SK-MEL-5 (cell line): ENCODE measurements at places on chromosomes 5 and 9.

- DNase-seq, result no peak
Observed at GRCh38 chr9:3028535-3028934, 184.6 kb upstream of the PUM3 start.

DNA sequence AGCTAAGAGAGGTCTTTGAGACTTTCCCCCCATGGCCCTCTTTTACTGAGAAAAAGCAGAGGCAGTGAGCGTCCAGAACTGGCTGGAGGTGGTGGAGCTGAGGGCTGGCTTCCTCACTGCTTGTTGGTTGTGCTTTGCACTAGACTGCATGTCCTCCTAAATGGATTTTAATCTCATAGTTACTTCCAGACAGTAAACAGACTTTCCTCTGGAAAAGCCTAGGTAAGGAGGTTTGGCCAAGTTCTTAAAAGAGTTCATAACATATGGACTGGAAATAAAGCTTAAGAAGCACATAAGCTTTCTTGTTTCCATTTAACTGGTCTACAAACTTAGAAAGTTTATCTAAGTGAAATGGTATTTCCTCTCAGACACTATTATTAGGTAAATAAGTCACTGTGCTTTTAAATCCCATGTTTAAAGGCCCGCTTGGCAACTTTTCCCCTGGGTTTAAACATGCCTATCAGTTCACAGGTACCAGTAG is 2.0 kb downstream of the ASPN start:
- no peak for DNase-seq

GRCh38 chr5:39716532-39717028 is 291.8 kb upstream of the DAB2 start:
- DNase-seq, result peak; percentile 93

DNA sequence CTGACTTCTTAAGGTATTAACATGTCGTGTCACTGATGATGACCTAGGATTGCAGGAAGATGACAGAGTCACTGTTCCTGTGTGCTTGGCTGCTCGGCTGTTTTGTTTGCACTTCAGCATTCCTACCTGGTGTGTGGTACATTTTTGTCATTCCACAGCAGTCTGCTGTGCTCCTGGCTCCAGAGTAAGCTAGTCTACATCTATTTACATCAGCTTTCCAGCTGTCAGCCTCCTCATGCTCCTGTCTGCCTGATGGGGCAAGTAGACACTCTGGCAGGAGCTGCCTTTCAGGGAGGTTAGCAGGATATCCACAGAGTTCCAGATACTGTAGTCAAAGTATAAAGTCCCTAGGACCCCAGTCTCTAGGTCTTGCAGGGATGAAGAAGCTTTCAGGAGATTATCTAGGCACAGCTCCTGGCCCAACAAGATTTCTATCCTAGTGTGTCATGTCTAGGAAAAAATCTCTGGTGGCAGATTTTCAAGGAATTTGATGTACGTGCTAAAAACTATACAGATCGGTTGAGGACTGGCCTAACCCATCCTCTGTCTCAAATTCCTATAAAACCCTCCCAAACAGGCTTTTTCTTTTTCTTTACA is 28.4 kb downstream of the RUSC2 start:
- DNase-seq, result no peak

GRCh38 chr9:89928106-89928505 is 323.3 kb downstream of the GADD45G start:
- no peak for DNase-seq

- DNase-seq, result peak; percentile 9
Observed at GRCh38 chr5:78295035-78295961, 800 bp upstream of the AP3B1 start.

DNA sequence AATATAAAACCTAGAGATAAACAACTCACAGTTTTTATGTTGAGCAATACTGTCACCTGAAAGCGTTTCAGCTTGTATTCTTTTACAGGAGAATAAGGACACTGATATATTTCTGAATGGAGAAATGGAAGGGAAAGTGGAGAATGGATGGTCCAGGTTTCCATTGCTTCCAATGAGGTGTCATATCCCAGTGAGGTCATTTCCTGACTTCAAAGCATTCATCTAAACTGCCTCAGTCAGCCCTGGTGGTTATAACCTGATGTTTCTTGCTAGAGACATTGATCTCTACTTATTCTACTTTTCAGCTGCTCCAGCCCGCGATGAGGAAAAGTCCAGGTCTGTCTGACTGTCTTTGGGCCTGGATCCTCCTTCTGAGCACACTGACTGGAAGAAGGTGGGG is 2.6 kb downstream of the GABRA1 start:
- DNase-seq, result no peak

DNA sequence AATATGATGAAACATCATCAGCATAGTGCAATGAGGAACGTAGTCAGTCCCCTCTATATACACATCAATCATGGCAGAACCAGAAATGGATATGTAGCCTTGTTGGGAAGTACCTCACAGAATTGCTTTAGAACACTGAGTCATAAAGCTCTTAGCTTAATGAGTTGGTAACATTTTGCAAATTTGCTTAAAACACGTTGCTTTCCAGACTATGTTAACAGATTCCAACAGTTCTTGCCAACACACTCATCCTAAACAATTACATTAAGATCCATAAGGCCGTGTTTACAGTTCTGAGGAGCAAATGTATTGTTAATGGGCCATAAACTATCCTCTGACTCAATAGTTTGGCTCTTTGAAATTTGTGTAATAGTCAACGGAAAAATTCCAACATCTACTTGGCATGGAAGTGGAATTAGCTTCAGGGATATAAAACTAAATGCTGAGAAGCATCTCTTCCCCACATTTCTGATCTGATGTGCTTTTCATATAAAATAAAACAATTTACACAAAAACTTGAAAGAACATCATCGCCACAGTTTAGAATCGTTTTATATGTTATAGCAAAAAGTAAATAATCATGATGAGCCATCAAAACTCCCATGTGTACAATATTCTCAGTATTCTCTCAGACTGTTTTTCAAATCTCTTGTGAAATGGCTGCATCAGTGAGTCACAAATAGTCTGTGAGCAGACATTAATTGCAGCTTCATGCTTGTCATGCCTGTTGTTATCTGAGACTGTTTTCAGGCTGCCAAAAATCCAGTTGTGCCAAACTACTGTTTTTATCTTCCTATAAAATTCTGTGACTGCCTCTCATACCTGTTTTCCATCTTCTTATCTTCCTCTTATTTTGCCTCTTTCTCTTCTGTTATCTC is 291.9 kb downstream of the COX7C start:
- DNase-seq, result no peak

DNA sequence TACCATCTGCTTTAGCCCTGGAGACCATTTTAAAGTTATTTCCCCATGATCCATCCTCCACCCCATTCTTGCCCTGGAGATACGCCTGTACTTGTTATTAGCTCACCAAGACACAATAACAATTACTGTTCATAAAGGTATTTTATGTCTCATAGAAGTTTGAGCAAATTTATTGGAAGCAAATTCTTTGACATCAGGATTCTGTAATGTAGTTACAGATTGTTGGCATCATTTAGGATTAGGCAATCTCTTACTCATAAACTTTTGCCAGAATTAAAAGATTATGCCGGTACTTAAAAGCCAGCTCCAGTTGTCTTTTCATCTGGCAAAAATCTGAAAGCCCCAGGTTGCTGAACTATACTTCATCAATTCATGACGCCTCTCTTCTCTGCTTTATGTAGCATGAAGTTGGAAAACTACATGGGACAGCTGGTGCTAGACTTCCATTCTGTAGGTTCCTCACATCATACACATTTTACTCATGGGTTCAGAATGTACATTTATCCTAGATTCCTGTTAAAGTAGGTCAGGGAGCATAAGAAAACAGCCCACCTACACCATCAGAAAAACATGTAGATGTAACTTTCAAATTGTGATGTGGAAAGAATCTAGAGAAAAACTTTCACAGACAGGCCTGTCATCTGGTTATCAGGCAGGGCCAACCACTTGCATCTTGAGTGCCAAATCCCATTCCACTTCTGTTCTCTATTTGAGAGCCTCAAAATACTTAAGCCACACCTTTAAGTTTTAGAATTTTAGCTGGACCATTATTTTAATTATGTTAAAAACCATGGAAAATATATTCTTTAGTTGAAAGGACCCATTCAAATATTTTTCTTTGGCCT is 14.0 kb downstream of the ATP10B start:
- DNase-seq, result no peak

DNA sequence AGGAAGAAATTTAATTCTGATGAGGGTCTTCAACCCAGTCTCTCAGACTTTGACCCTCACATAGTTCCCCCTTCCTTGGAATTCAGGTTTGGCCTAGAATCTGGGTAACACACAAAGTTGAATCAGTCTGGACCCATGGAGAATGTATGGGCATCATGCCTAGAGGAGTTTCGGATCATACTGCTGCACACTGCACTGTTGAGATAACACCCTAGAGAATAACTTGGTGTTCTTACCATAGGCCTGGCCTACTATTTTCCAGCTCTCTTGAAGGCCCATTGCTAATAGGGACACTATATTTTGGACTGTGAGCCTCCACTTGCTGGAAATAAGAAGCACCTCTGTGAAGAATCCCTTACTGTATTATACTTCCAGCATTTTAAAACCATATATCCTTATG is 413.5 kb downstream of the PLK2 start:
- no peak for DNase-seq

DNA sequence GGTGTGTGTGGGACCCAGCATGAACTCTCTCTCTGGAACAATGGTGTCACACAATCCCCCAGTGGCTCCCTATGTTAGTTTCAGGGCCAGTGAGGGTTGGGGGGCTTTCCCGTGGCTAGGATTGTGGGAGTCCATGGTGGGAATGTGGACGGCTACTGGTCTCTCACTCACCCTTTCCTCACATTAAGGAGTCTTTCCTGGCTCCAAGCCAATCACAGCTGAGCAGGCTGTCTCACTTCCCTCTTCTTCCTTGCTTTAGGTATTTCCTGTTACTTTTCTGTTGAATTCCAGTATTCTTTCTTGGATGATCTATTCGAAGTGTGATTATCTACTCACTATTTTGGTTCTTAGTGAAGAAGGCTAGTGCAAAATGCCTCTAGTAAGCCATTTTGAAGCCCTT is 324.4 kb upstream of the MPDZ start:
- no peak for DNase-seq
